Endothelial cell (in vitro differentiated cells): ENCODE measurements at places on chromosomes 11 and 22.

GRCh38 chr11:99391245-99391644 is 370.5 kb downstream of the CNTN5 start:
- no peak for DNase-seq

- DNase-seq: no peak
Observed at GRCh38 chr11:118139578-118139977, 13.0 kb downstream of the SCN4B start.

DNA sequence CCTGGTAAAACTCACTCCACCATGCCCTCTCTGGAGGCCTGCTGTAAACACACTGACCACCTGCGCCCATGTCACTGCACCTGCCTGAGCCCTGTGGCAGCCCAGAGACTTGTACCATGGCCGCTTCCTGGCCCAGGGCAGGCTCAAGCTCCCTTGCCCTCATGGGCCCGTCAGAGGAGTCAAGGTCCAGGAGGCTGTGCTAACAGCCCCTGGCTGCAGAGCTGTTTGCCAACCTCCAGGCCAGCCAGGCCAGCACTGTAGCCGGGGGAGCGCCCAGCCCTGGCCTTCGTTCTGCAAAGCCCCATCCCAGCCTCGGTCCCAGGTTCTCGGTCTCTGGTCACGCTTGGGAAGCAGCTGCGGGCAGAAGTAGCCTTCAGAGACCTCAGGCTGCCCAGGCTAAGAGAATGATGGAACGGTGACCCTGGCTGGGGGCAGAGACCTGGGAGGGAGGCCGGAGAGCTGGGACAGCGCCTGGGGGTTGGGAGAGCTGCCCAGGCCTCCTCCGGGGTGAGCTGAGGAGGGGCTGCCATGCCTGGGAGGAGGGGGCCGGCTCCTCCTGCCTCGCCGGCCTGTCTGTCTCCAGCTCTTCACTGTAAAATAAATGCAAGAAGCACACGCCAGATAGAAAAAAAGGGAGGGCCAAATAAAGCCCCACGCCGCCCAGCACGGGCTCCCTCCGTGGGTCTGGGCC is 11.9 kb upstream of the TCF20 start:
- DNase-seq: no peak

- DNase-seq: no peak
Observed at GRCh38 chr22:36325154-36326031, 62.4 kb downstream of the MYH9 start.

- no peak for DNase-seq
Observed at GRCh38 chr22:37844904-37845329, 783 bp upstream of the ANKRD54 start.

- no peak for DNase-seq
Observed at GRCh38 chr11:34603129-34604001, 17.5 kb upstream of the EHF start.

DNA sequence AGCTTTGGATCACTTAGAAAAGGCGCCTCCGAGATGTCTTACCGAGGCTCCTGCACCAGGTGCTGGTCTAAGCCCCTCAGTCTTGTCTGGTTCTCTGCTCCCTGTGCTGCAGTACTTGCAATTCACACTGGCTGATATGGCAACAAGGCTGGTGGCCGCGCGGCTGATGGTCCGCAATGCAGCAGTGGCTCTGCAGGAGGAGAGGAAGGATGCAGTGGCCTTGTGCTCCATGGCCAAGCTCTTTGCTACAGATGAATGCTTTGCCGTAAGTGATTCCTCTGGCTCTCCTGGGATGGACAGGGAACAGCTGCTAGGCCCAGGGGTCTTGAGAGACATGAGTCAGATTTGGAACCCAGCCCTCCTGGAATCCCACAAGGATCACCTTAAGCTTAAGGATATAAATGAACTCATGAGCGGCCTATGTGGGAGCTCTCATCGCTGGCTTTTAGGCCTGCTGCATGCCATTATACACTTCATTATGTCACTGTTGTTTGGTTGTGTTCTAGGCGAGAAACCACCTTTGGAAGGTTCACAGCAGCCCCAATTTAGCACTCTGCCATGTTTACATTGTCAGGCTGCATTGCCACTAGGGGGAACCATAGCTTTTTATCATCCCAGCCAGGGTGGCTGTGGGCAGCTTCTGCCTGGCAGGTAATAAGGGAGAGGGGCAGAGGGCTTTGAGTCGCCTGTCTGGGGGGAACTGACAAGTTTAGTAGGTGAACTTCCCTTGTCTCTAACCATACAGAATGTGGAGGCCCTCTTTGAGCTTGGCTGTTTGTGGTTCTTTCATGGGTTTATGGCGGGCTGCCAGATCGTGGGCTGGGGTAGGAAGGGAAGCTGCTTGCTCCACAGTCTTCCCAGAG is 8.5 kb downstream of the ACAD8 start:
- DNase-seq: peak; percentile 43

GRCh38 chr22:27331526-27332281 is 469.9 kb downstream of the MN1 start:
- DNase-seq: peak; percentile 54

DNA sequence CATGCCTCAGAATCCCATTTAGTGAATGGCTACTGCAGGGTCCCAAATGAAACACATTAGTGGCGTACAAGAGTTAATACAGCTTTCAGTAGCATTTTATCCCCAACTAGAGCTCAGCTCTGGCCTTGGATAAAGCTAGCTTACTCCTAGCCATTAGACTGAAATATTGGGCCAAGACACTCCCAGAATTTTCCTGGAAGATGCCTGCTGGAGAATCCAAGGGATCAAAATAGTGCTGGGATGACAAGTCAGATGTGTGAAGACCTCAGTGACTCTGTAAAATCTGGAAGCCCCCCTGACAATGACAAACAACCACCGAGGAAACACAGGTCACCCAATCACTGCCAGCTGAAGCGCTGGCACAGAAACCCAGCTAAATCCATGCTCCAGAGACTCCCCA is 303.1 kb upstream of the SORL1-AS1 start:
- no peak for DNase-seq

DNA sequence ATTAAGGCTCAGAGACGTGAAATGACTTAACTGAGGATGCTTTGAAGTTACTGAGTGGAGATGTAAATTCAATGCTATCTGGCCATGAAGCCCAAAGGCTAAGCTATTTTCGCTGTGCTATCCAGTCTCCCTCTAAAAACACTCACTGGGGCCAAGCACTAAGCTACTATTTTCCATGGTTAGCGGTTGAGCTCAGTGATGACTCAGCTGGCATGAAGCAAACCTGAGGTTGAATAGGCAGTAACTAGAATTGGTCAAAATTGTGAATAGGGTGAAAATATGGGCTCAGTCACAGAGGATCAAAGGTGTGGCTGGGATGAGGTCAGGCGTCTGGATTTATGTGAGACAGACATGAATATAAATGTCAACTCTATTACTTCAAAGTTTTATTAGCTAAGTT is 564.2 kb upstream of the KIRREL3 start:
- no peak for DNase-seq

GRCh38 chr11:23778971-23779370 is 717.9 kb upstream of the LUZP2 start:
- DNase-seq: no peak

DNA sequence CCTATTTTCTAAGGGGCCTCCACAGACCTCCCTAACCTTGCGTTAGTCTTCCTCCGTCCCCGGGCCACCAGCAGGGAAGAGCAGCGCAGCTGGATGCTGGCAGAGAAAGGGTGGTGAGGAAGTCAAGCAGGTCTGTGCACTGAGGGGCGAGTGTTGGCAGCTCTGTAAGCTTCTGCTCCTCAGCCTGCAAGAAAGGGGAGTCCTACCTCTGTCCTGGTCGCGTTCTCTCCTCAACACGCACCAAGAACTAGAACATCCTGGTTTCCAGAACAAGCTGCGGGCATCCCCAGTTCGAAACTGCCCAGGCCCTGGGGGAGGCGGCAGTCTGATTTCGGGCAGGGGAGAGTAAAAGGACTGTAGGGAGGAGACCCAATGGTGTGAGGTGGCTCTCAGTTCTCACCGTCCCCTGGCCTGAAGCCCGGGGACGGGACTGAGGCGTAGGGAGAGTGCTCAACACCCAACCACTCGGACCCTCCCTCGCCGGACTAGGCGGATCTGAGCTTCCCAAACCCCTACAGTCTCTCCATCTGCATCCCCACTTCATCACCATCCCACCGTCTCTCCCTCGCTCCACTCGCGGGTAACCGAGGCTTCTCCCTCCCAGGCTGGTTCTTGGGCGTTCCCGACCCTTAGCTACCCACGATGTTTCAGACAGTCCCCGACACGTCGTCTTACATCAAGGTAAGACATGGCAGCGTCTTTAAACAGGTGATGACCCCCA is 7.7 kb upstream of the FLI1 start:
- no peak for DNase-seq

- no peak for DNase-seq
Observed at GRCh38 chr11:34972892-34973291, 56.5 kb downstream of the PDHX start.

DNA sequence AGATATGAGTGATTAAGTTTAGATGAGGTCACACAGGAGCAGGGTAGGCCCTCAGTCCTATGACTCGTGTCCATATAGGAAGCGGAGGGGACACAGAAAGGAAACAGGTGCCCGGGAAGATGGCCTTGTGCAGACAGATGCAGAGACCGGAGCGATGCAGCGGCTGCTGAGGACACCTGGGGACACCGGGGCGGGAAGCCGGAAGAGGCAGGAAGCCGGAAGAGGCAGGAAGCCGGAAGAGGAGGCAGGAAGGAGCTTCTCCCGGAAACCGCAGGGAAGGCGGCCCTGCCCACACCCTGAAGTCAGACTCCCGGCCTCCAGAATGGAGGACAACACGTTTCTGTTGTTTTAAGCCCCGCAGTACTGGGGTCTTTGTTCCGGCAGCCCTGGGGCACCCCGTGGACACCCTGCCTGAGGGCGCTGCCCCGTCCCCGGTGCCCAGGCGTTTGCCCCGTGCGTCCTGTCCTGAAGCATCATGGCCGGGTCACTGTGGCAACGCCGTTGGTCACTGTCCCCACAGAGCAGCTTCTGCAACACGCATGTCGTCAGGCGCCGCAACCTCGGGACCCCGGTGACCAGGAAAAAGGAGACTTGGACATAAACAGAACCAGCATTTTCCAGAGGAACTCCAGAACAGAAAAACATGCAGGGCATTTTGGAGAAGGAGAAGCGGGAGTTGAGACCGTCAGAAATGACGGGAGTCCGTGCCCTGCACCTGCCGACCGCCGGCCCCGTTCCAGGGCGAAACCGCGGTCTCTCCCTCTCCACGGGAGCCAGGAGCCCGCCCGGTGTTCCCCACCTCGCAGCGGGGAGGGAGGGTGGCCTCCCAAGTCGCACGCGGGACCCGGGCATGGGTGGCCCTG is 103.4 kb downstream of the BRD1 start:
- peak; percentile 52 for DNase-seq

GRCh38 chr22:27840436-27840835 is 38.9 kb upstream of the MN1 start:
- DNase-seq: no peak

DNA sequence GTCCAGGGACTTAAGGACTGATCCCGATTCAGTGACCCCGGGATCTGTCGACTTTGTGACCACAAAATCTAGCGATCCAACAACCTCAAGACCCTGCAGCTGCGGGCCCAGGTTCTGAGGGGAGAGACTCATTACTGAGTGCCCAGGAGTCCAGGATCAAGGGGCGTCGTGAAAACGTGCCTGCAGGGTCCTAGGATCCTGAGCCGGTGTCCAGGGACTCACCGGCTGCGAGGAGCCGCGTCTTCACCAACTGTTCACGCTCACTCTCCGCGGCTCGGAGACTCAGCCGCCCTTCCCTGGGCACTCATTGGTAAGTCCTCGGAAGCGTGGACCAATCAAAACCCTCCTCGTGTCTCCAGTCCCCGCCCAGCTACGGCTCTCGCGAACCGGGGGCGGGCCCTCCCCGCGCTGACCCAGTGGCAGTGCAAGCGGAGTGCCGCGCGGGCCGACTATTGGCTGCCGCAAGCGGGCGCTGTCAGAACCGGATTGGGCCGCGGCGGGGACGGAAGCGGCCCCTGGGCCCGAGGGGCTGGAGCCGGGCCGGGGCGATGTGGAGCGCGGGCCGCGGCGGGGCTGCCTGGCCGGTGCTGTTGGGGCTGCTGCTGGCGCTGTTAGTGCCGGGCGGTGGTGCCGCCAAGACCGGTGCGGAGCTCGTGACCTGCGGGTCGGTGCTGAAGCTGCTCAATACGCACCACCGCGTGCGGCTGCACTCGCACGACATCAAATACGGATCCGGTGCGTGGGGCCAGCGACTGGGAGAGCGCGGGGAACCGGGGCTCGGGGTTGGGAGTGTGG is at the start of gene SDF2L1:
TSS of gene SDF2L1 (plus strand) at position 514 of the 795 bp plus-strand sequence. CDS start at position 549, 35 bp downstream.
- peak; percentile 98 for DNase-seq

DNA sequence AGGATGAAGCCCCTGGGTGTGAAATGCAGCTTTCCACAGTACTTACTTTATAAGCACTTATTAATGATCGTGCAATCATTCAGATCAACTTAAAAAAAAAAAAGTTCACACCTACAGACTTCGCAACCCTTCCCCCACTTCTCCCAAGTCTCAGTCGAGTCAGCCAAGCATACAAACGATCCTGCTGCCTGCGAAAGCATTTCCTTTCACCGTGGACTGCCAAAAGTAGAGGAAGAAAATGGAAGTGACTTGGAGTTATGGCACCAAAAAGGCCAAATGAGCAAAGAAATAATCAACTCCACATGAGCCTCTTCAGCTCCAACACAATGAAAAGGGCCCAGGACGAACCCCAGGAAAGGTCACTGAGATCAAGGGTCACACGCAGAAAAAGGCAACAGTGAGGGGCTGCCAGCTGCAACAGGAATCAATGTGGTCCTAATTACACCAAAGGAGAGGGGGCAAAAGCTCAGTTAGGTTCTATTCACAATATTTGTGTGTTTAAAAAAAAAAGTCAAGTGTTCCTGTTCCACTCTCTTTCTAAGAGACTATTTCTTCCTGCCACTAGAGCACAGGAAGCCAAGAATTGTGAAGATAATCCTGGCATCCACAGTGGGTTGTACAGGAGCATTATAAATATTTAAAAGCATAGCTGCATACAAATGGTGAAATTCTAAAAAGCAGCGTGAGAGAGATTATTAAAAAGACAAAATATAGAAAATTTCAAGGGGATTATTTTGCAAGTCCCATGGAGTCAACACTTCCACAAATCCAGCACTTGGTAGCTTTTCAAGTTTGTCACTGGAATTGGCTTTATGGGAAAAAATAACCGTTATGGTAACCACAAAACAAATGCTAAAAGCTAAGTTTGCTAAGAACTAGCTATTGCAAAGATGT is 28.4 kb downstream of the CDON start:
- no peak for DNase-seq

DNA sequence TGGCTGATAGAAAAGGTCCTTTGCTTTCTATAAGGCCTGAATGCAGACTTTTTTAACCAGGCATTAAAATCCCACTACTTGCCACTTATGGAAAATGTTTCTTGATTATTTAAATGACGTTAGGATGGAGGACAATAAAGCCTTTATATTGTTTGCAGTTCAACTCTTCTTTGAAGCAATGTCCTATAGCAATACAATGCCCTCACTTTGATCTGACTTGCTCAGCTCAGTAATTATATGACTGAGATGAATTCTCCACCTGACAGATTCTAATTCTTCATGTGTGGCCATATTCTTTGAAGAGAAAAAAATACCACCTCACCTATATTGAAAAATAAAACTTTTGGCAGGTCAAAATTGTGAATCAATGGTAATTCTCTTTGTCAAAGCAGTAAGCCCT is 182.0 kb upstream of the MTMR2 start:
- DNase-seq: no peak

GRCh38 chr22:19052941-19053541 is 69.2 kb downstream of the DGCR2 start:
- no peak for DNase-seq

- no peak for DNase-seq
Observed at GRCh38 chr11:130737866-130738431, 178.3 kb downstream of the SNX19 start.
